ENCODE measurements at places on chromosomes 16 and 17.

- no peak for DNase-seq
Observed at GRCh38 chr17:72461757-72462156, 340.9 kb downstream of the SOX9 start.

GRCh38 chr17:72182371-72182873 lies 61.6 kb downstream of the SOX9 start:
- DNase-seq: no peak

GRCh38 chr17:75880266-75880665 lies 1.9 kb upstream of the TRIM47 start:
- no peak for DNase-seq

DNA sequence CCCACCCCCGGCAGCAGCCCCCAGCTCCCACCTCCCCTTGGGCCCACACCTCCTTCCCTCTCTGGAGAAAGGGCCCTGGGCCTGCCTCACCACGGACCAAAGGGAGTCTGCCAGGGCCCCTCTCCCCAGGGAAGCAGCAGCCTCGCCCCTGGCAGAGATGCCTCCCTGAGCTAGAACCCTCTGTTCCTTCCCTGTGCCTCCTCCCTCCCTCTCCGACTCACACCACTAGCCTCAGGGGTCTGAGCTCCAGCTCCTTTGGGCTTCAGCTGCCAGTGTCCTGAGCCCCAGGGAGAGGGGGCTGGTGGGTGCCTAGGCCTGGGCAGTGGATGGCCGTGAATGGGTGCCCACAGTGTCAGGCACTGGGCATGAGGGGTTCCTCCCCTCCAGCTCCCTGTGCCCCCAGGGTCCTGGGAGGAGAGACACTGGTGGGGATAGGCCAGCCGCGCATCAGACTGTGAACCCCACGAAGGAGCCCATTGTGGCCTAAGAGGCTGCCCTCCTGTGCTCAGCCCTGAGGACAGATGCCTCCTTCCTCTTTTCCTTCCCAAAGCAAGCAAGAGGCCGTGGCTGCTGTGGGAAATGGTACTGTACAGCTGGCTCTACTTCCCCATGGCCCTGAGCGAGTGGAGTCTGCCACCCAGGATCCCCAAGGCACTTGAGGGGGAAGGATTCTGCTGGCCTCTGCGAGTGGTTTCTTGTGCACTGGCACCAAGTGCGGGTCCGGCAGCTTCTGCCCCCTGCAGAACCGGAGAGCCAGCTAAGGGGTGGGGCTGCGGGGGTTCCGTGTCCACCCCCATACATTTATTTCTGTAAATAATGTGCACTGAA lies 20.7 kb downstream of the MMP15 start:
- no peak for DNase-seq

DNA sequence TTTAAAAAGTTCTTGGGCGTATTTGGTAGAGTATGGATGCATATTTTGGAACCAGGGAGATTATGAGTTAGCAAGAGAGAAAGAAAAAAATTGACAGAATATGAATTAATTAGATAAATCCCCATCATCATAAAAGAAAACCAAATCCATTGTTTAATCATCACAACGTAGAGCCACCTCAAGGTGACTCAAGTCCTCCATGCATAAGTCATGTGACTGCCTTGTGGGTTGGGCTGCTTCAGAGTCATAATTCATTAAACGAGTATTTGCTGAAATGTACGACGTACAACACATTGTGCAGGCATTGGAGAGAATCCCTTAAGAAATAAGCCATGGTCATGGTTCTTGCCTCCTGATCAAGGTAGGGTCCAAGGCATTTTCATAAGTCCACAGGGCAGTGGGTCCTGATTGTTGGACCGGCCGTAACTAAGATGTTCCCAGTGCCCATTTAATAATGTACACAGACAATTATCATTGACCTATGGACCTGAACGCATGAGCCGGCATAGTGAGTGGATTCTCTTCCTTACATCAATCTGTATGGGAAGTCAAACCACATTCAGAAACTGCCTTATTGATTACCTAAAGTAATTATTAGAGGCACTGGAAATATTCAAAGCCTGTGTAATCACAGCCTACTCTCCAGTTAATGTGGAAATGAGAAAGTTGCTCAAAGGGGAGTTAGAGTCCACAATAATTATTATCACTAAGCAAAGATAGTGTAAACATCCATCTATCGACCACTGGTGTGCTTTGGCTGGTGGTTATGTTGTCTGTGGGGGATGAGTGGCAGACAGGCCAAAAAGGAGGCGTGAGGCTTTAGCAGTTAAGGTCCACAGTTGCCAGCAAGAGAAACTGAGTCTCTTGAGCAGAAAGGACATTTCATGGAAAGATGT lies 165.4 kb downstream of the PITPNC1 start:
- no peak for DNase-seq

- no peak for DNase-seq
Observed at GRCh38 chr17:1555651-1556471, 6.7 kb downstream of the PITPNA start.
